ENCODE measurements at places on chromosomes 16 and 17. TPM values are rescaled to one million over a fixed set of nuclear protein-coding genes. Genes with fewer than 3 reads are reported as not detected.

WFIKKN2 gene
- total RNA-seq, result 0.09 TPM

DNA sequence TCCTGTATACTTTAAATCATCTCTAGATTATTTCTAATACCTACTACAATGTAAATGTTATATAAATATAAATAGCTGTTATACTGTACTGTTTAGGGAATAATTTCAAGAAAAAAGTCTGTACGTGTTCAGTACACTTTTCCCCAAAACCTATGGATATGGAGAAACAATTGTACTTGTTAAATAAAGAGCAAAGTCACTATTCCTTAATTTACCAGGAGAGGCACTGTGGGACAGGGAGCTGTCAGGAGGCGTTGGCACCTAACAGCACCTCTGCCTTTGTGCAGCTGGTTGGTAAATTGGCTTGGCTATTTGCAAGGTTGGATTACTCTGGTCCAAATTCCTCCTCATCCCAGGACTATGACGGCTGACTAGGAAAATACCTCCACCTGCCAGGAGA, 28.0 kb downstream of the CRHR1 start:
- H3K27me3 ChIP-seq, result no peaks in the 10 kb centered on the region
- H3K27ac ChIP-seq, result no peak overlapping the region
- no peaks in the 10 kb centered on the region for H3K36me3 ChIP-seq
- no peaks in the 10 kb centered on the region for H3K4me1 ChIP-seq

DNA sequence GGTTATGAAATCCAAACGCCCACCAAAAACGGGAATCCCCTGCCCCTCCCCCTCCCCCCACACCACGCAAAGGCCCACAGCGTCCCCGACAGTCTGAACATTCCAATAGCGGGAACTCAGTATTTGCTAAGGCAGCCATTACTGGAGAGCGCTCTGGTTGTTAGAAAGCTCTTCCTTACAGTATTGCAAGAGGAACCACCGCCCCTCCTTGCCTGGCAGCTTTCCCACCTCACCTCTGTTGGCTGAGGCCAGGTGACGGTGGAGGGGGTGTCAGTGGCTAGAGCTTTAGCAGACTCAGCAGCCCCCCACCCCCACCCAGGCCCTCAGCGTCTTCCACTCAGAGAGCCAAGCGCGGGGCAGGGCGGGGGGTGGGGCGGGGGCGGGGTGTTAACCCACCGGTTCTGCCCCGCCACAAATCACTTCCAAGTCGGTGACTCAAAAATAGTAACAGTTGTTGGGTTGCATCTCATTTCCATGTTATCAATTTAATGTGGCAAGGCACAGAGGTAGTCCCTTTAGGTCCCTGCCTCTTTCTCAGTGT, 2.2 kb upstream of the PLEKHH3 start:
- H3K4me1 ChIP-seq, result peaks cover 49% of the 10 kb centered on the region
- peak; percentile 88 for DNase-seq
- H3K4me3 ChIP-seq, result peak overlapping the region; percentile 39
- no peaks in the 10 kb centered on the region for H3K36me3 ChIP-seq
- peak overlapping the region; percentile 91 for H3K27ac ChIP-seq

- H3K27ac ChIP-seq, result no peak overlapping the region
- no peaks in the 10 kb centered on the region for H3K4me1 ChIP-seq
- H3K4me3 ChIP-seq, result no peak overlapping the region
- H3K27me3 ChIP-seq, result no peaks in the 10 kb centered on the region
- no peaks in the 10 kb centered on the region for H3K36me3 ChIP-seq
These were observed 197.0 kb downstream of the MAF start for GRCh38 chr16:79403534-79403933.

DNA sequence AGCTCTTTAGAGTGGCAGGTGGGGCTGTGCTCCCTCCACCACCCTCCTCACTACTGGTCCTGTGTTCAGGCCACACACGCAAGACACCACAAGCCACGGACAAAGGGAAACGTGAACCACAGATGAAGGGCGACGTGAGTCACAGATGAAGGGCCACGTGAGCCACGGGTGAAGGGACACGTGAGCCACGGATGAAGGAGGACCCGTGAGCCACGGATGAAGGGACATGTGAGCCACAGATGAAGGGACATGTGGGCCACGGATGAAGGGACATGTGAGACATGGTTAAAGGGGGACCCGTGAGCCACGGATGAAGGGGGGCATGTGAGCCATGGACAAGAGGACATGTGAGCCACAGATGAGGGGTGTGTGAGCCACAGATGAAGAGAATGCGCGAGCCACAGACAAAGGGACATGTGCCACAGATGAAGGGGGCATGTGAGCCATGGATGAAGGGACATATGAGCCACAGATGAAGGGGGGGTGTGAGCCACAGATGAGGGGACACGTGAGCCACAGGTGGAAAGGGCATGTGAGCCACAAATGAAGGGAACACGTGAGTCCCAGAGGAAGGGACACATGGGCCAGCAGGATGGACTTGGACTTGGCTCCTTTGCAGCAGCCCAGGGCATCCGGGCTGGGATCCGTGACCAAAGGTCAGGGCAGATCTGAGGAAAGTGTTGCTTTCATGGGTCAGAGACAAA, 15.6 kb downstream of the ZNF469 start:
- no peak overlapping the region for H3K4me3 ChIP-seq
- DNase-seq, result no peak

DNA sequence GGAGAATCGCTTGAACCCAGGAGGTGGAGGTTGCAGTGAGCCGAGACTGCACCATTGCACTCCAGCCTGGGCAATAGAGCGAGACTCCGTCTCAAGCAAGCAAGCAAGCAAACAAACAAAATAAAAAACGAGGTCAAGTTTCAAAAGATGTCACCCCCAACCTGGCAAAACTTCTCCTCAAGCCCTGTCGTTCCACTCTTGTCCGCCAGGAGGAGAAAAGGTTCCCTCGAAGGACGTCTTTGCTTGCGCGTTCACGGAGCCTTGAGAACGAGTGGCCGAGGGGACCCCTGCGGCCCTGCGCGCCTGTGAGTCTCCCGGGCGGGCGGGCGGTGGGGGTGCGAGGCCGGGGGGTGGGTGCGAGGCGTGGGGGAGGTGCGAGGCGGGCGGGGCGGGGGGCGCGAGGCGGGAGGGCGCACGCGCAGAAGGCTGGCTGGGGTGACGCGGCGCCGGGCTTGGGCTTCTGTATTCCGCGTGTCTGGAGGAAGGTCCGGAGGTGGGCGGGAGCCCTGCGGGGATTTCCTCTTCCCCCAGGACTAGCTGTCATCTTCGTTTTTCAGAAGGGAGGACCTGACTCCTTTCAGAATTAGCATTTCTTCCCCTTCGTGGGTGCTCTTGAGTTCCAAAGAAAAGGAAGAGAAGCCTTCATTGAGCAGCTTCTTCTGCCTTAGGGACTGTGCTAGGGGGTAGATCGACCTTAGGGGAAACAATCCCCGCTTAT, 3.7 kb downstream of the SLC52A1 start:
- no peaks in the 10 kb centered on the region for H3K4me1 ChIP-seq
- DNase-seq, result peak; percentile 97
- peak overlapping the region; percentile 42 for H3K4me3 ChIP-seq
- H3K27ac ChIP-seq, result no peak overlapping the region
- no peaks in the 10 kb centered on the region for H3K27me3 ChIP-seq
- no peaks in the 10 kb centered on the region for H3K36me3 ChIP-seq

DNA sequence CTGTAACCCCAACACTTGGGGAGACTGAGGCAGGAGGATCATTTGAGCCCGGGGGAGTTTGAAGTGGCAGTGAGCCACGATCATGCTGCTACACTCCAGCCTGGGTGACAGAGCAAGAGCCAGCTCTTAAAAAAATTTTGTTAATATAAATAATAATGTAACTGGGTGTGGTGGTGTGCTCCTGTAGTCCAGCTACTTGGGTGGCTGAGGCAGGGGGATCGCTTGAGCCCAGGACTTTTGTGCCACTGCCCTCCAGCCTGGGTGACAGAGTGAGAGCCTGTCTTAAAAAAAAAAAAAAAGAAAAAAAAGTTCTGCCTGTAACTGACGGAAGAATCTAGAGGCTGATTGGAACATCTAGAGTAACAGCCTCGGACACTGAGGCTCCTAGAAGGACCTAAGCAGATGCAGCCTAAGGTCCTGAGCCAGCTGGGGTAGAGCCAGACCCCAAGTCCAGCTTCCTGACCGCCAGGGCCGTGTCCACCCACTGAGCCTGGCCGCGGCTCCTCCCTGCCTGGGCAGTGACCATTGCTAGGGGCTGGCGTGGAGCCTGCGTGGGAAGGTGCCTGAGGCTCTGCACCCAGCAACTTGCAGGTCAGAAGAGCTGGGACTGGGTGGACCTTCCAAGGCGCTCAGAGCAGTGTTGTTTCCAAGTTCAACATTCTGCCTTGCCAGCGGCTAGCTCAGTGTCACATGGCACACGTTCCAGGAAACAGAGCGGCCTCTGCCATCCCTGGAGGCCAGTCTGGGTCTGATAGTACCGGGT, 209.4 kb upstream of the CIBAR2 start:
- no peaks in the 10 kb centered on the region for H3K36me3 ChIP-seq
- peaks cover 17% of the 10 kb centered on the region for H3K4me1 ChIP-seq
- H3K27me3 ChIP-seq, result no peaks in the 10 kb centered on the region
- no peak overlapping the region for H3K4me3 ChIP-seq
- peak overlapping the region; percentile 83 for H3K27ac ChIP-seq
